ENCODE measurements at places on chromosomes 1 and 21.

GRCh38 chr1:151897991-151898431 is 11.3 kb downstream of the THEM4 start:
- DNase-seq: no peak

DNA sequence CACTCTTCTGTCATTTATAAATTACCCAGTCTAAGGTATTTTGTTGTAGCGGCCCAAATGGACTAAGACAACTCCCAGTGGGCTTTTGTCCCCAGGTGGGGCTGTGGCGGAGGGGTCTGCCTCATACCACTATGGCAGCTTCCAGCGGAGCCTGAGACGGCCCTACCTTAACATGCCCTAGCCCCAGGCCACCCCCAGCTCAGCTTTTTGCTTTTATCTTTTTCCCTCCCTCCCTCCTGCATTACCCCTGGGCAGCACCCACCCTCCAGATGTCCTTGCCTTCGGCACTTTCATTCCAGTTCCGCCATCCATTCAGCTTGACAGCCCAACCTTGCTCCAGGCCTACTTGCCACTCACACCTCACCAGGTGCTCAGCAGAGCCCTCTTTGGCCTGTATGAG is 307.3 kb downstream of the PTPRU start:
- DNase-seq: no peak

DNA sequence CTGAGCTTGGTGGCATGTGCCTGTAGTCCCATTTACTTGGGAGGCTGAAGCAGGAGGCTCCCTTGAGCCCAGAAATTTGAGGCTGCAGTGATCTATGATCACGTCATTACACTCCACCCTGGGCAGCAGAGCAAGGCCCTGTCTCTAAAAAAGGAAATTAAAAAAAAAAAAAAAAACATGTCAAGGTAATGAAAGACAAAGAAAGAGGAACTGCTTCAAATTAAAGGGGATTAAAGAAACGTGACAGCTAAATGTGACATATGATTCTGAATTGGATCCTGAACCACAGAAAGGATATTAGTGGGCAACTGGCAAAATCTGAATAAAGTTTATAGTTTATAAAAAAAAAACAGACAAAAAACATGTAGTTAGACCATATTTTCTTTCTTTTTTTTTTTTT is 3.8 kb upstream of the C2CD4D start:
- no peak for DNase-seq

GRCh38 chr1:182315167-182315556 is 76.4 kb downstream of the GLUL start:
- no peak for DNase-seq

GRCh38 chr1:206736878-206737728 is 33.5 kb upstream of the IL19 start:
- peak; percentile 63 for DNase-seq

DNA sequence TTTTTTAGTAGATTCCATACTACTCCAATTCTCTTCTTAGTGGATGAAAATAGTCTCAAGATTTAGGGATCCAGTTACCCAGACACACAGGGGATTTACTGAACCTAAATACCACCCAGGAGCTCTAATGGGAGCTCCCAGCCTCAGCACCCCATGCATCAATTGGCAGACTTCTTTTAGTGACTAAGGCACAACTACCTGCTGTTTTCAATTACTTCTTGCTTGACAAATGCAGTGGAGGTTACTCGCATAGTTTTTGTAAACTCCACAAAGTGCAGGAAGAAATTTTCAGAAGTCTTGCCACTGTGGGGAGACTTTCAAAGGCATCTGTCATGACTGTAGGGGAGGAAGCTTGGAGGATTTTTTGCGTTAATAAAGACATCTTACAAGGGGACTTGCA is 35.5 kb upstream of the MAP10 start:
- no peak for DNase-seq

DNA sequence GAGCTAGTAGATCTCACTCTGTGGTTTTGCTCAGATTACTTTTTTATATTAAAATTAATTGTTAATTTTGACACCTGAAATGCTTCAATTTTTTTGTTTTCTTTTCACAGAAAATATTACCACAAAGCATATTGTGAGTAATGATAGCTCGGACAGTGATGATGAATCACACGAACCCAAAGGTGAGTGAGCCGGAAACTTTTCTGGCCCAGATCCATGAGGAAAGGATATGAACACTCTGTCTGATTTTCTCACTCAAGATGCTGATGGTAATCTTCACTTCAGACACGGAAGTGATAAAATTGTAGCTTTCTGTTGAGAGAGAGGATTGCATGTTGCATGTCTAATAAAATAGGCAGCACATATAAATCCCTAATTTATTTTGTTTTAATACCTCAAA is 121.8 kb downstream of the PLA2G4A start:
- DNase-seq: no peak

- peak; percentile 21 for DNase-seq
Measured at GRCh38 chr21:43921571-43921978, 56.6 kb downstream of the AGPAT3 start.

DNA sequence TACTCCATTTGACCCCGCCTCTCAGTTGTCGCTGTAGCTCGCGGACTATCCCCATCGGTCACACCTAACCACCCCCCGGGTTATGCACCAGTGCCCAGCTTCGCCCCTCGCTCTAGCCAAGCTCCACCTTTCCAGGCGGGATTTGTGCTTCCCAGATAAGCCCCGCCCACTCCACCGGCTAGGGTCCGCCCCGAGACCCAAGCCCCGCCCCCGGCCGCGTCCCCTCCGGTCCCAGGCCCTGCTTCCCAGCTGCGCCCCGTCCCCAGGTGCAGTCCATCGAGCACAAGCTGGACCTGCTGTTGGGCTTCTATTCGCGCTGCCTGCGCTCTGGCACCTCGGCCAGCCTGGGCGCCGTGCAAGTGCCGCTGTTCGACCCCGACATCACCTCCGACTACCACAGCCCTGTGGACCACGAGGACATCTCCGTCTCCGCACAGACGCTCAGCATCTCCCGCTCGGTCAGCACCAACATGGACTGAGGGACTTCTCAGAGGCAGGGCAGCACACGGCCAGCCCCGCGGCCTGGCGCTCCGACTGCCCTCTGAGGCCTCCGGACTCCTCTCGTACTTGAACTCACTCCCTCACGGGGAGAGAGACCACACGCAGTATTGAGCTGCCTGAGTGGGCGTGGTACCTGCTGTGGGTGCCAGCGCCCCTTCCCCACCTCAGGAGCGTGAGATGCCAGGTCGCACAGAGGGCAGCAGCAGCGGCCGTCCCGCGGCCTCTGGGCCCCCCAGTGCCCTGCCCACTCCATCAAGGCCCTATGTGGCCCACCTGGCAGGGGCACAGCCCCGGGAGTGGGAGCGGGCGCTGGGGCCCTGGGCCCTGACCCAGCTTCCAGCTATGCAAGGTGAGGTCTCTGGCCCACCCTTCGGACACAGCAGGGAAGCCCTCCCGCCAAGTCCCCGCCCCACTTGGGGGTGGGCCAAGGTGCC is 23.9 kb downstream of the CITED4 start:
- no peak for DNase-seq

DNA sequence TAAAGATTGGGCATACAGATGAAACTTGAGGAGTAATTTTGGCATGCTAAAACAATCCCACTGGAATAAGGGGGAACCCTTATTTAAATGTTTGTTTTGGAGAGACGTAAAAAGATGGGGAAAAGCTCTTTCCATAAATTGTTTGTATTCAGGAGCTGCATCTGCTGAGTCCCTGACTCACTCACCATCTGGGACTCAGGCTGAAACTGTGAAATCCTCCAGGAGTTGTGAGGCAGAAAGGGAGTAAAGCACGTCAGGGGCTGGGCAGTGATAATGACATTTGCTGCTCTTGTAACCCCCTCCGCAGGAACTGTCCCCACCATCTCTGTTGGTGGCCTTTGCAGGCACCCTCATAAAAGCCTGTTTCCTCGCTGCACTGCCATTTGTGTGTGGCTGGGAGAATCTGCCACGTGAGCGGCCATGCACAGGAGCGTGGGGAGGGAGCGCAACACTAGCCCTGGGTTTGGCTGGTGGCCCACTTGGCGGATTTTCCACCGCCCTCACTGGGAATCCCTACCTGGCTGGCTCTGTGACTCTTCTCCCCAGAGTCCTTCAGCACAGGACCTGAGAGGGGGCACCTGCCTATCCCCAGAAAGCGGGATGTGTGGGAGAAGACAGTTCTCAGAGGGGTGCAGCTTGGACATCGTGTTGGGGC is 45.3 kb downstream of the ZSCAN20 start:
- DNase-seq: no peak

GRCh38 chr1:64042331-64043100 is 160.9 kb upstream of the UBE2U start:
- DNase-seq: no peak
